Stimulated activated CD4-positive, alpha-beta T cell treated with anti-CD3 and anti-CD28 coated beads, TNF-alpha, amount 100 ng/mL, for 4 hours (primary cell): ENCODE measurements at places on chromosomes 16 and 17.

- peak; percentile 47 for DNase-seq
These were observed 14.7 kb downstream of the KCTD19 start for GRCh38 chr16:67311607-67312488.

DNA sequence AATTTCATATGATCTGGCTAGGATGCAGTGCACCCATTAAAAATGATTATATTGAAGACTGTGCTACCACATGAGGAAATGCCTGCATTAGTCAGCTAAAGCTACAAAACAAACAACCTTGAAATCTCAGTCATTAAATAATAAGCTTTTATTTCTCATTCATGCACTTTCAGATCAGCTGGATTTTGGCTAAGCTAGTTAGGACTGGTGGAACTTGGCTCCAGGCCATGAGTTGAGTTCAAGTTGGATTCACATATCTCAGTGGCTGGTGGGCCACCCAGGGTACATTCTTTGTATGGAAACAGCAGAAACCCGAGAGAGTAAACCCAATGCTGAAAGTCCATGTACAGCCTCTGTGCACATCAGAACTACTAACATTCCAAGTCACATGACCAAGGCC is 6.4 kb upstream of the SLFN12L start:
- no peak for DNase-seq

DNA sequence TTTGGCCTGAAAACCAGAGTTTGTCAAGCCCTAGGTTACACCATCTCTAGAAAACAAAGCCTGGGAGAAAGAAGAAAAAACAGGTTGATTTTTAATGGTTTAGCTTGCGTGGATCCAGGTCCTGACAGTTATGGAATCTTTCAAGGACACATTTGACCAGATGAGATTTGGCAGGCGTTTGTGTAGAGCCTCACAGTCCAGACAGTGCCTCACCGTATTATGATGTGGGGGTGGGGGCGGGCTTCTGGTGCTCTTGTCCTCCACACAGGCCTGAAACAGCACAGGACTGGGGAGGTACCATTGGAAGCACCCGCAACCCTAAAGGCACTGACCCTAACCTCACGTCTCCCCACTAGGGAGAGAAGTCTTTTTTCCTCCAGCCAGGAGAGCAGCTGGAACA is 19.6 kb downstream of the MVP start:
- DNase-seq, result no peak

- no peak for DNase-seq
These were observed 43.5 kb upstream of the ADCY9 start for GRCh38 chr16:4159726-4160125.

GRCh38 chr17:17466511-17466910 is 10.3 kb upstream of the MED9 start:
- no peak for DNase-seq

GRCh38 chr16:49093939-49094338 is 187.7 kb downstream of the CBLN1 start:
- DNase-seq, result no peak
